ELF-1 (cell line): ENCODE measurements at places on chromosomes 5 and 9.

DNA sequence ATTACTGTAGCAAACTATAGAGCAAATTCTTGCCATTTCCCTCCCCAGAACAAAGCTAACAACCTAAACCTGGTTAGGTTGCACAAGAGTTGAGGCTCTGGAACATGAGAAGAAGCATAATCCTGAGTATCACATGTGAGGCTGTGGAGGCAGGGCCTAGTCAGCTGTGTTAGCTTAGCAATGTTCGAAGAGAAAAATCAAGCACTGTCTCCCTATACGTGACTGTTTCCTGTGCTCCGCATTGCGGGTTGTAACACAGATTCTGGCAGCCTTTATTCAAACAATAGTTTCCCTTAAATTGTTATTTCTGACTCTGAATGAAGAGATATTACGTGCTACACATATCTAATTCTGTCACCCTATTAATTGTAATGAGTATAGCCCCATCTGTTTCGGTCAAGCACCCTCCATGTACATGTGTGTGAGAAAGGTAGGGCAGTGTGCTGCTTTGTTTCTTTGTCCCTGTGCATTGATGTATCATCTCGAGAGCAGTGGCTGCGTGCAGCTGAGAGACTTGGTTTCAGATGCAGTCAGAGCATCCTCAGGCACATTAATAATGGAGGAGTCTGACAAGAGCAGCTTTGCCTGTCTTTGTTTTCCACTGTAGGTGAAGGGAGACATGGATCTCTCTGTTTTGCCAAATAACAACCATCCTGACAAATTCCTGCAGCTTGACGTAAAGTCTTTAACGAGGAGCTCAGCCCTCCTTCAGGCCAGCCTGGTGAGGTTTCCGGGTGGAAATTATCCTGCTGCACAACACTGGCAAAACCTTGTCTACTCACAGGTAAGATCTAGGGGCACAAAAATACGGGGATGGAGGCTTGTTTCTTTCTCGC lies at the start of gene MINAR2:
MINAR2 (plus strand) TSS at position 523 of the 836 bp plus-strand sequence; CDS start at position 620, 97 bp downstream.
- no peak for DNase-seq

GRCh38 chr9:90942555-90942954 lies 140.9 kb downstream of the SYK start:
- no peak for DNase-seq

DNA sequence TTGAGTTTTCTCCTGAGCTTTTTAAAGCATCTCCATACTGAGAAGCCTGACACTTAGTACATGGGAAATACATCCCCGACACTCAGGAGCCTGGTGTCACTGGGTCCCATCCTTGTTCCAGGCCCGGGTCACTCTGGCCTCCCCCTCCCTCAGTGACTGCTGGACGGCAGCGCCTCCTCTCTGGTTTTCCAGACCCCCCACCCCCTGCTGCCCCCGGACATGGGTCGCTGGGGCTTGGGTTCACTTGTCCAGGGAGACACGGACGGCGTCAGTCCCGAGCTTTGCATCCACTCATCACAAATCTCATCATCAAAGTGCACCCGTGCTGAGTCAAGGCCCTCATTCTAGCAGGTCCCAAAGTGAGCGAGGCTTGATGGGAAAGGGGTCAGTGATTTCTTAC lies 243.0 kb downstream of the IRX2 start:
- no peak for DNase-seq

DNA sequence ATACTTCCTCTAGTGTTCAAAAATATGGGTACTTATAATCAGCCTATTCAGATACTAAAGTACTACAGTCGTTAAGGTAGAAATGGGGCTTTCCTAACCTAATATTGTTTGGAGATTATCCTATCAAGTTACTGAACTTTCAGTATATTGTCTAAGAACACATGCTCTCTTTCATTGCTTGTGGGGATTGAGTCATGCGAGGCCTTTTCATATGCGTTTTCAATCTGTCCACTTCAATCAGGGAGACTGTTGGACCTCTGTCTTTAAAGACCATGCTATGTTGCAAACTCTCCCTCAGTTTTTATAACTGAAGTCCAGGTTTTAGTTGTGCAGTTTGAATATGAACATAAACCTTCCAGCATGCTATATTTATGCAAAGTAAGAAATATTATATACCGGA lies 15.0 kb downstream of the PRR16 start:
- DNase-seq, result no peak

DNA sequence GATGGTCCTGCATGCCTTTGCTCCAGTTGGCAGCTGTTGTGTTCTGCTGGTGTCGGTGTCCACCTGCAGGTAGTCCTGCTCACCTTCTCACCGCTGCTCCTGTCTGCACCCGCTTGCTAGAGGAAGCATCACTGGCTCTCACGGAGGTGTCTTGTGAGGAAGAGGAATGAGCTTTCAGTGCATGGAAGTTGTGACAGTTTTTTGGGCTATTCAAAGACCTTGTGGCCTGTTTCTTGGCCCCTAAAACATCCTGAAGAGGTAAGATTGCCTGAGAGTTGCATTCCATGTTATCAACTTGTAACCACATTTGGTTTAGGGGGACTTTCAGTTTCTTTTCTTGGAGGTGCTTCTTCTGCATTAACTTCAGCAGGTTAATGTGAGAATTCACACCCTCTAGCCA lies 85.6 kb downstream of the MACROH2A1 start:
- DNase-seq, result no peak

- no peak for DNase-seq
Observed at GRCh38 chr9:118321788-118322187, 617.6 kb downstream of the TLR4 start.

DNA sequence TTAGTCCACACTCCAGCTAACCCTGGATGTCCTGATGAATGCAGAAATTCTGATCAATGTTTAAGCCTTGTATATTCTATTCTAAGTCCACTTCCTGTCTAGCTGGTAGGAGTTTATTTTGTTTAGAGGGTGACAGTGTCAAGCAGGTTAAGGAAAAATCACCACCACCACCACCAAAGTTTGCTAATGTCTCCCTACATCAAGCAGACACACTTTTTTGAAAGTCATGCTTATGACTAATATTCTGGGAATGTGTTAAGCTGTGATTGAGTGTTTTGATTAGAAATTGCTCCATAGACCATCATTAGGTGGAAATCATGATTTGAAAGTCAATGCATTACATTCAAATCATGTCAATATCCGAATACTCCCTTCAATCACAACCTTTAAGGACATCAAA lies 1530.1 kb downstream of the MAT2B start:
- DNase-seq, result no peak

DNA sequence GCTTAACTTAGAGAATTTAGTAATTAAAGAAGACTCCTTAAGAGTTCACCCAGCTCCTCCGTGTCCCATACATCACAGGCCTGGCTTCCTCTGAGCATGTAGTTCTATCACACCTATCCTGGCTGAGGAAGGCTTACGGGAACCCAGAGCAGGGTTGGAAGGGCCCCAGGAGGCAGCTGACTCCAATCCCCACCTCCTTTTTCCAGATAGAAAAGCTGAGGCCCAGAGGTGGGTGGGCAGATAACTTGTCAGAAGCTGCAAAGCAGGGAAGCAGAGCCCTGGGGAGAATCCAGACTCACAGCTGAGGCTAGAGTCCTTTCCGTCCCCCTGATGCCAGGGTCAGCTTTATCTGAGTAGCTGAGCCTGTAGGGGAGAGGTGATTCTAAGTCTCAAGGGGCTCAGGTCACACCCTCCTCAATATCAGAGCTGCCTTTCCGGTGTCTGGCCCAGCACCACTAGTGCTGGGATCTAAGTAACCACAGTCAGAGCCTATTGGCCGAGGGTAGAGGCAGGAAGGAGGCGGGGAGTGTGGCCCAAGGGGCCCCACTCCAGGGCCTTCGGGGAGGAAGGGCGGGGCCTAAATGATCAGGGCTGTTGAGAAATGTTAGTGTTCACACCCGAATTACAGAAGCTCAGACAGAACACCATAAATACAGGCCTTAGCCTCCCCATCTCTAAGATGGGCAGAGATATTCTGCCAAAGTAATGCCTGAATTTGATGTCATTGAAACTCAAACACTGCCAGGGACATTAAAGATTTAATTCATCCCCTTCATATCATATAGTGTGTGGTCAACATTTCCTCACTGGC lies 9.9 kb downstream of the CCDC69 start:
- peak; percentile 72 for DNase-seq

DNA sequence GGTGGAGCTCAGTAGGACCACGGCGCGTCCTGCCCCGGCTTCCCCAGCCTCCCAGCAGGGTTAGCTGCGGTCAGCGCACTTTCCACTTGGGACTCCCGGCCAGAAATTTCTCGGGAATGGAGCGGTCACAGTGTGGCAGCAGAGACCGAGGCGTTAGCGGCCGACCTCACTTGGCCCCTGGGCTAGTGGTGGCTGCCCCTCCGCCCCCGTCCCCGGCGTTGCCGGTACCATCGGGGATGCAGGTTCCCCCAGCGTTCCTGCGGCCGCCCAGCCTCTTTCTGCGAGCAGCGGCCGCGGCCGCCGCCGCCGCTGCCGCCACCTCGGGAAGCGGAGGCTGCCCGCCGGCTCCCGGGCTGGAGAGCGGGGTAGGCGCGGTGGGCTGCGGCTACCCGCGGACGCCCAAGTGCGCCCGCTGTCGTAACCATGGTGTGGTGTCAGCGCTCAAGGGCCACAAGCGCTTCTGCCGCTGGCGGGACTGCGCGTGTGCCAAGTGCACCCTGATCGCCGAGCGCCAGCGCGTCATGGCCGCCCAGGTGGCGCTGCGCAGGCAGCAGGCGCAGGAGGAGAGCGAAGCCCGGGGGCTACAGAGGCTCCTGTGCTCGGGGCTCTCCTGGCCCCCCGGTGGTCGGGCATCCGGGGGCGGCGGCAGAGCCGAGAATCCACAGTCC lies 460 bp downstream of the DMRTA1 start:
- peak; percentile 78 for DNase-seq

- no peak for DNase-seq
Observed at GRCh38 chr9:106867286-106867685, 4.3 kb downstream of the ZNF462 start.

DNA sequence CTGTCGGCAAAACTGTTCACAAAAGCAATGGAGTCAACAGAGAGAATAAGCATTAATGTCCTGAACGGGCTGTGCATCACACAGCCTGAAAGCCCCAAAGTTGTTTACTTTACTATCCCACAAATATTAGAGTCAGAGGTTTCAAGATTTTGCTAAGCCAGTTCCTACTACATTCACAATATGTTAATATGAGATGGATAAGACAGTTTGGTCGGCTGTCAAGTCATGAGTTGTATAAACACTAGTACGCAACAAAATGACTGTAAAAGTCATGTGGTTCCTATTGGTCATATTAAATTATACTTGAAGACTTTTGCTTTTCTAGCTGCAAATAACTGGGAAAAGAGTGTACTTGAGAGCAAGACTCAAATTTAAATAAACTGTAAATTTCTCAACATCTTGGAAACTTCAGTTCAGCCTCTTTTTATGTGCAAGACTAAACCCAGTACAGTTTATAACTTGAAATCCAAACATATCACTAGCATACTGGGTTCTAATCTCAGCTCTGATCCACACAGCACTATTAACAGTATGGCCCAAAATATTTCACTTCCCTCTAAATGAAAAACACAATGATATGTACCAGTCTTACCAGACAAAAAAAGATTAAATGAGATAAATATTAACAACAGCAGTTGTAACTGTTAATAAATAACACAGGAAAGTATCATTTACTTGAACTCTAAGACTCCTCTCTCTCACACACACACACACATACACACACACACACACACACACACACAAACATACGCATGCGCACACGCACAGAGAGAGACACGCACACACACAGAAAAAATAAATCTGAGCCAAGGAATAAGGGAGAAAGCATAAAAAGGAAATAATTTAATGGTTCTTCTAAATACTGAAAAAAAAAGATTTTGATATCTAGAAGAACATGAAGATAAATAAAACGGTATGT lies 33.1 kb downstream of the FANCC start:
- DNase-seq, result no peak
